GM03348 (cell line): ENCODE measurements at places on chromosomes 16 and 17.

DNA sequence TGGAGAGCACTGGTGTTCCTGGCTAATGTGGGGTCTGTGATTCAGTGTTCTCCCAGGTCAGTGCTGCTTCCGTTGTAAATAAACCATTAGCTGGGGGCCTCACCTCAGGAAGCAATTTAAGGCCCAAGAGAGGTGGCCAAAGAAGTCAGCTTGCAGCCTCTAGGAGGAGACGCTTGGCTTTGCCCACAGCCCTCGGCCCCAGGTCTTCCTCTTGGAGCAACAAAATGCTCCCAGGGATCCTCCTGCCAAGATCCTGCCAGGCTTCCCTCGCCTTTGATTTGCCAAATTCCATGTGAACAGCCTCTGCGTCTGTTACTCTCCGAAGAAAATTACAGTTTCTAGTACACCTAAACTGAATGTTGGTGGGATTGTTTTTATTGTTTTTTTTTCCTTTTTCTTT is 62.4 kb upstream of the TBX2 start:
- DNase-seq: no peak

DNA sequence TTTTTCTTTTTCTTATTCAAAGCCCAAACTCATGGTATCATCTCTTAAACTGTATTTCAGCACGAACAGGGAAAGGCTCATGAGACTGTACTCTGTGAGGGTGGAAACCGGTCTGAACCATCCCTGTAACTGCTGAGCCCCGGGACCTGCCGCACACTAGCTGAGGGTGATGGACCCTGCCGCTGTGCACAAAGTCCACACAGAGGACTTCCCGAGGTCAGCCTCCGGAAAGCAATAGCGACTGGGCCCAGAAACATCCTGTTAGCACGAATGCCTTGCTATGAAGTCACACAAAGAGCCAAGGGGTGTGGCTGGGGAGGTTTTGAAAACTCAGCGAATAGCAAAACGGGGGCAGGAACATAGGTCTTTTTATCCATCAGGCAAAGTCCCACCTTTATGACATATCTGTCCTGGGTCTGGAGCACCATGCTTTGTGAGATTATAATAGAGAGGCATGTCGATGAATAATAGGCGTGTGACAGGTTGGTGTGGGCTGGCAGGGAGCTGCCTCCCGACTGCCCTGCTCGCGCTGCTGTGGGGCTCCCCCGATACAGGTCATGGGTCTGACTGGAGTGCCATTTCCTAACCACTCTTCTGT is 33.4 kb downstream of the CDK5R1 start:
- DNase-seq: peak; percentile 43

- DNase-seq: no peak
These were observed 2.7 kb downstream of the LITAF start for GRCh38 chr16:11583889-11584565.

GRCh38 chr16:77450790-77451487 is 16.1 kb upstream of the ADAMTS18 start:
- DNase-seq: no peak

DNA sequence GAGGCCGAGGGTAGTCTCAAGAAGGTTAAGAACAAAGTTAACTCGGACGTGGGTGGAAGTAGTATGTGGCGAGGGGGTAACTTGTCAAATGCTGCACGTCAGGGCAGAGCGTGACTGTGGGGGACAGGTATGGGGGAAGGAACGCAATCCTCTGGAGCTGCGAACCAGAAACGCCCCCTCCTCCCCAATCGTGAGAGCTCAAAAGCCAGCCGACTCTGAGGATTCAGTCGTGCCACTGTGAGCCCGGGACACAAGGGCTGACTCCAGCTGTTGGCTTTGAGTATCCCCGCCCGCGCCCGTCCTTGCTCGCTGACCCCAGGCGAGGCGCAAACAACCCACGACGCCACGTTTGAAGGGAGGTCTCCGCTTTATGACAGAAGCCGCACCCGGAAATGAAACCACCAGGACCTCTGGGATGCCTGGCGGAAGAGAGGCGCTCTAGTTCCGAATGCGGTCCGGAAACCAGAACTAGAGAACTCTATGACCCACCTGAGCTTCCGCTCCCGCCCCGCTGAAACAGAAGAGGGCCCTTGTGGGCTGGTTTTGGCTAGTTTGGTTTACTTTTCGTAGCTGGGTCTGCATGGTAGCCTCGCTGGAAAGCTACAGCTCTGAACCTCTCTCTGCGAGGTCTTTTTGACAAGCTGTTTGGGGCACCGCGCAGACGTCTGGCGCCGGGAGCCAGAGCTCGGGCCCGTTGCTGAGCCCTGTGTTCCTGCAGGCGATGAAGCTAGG is at the start of gene PEX12:
TSS of gene PEX12 (minus strand) at position 375 of the 732 bp plus-strand sequence. CDS start 550 bp downstream, outside the sequence.
- DNase-seq: peak; percentile 86

- DNase-seq: no peak
These were observed 24.5 kb upstream of the SPPL2C start for GRCh38 chr17:45820052-45820780.

GRCh38 chr17:7367083-7367482 is 12.1 kb downstream of the TMEM95 start:
- DNase-seq: no peak

- DNase-seq: peak; percentile 65
These were observed 106.2 kb downstream of the XYLT1 start for GRCh38 chr16:17364319-17365210.

DNA sequence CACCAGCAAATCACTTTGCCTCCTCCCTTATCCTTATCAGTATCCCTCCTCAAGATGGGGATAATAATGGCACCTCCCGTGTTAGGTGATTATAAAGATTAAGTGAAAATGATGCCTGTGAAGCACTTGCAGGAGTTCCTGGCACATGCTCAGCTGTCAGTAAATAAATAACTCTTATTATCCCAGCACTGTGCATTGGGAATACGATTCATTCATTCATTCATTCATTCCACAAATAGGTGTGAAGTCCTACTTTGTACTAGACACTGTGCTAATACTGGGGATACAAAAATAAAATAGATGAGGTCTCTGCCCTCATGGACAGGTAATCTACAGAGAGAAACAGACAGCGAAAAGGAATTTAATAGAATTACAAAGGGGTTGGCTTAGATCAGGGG is 2.0 kb downstream of the XYLT2 start:
- DNase-seq: no peak

DNA sequence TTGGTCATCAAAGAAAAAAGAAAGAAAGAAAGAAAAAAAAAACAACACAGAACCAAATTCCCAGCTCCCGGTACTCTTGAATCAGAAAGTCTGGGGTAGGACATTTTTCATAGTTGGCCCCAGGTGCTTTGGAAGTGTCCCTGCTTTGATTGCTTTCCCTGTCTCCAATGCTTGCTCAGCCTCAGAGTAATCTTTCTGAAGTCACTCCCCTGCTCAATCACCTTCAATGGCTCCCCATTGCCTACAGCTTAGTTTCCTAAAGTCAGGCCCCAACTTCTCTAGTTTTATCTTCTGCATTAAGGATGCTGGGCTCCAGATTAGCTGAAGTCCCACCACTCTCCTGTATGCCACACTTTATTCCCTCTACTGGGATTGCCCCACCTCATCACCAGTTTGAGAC is 17.1 kb downstream of the CNGB1 start:
- DNase-seq: no peak

DNA sequence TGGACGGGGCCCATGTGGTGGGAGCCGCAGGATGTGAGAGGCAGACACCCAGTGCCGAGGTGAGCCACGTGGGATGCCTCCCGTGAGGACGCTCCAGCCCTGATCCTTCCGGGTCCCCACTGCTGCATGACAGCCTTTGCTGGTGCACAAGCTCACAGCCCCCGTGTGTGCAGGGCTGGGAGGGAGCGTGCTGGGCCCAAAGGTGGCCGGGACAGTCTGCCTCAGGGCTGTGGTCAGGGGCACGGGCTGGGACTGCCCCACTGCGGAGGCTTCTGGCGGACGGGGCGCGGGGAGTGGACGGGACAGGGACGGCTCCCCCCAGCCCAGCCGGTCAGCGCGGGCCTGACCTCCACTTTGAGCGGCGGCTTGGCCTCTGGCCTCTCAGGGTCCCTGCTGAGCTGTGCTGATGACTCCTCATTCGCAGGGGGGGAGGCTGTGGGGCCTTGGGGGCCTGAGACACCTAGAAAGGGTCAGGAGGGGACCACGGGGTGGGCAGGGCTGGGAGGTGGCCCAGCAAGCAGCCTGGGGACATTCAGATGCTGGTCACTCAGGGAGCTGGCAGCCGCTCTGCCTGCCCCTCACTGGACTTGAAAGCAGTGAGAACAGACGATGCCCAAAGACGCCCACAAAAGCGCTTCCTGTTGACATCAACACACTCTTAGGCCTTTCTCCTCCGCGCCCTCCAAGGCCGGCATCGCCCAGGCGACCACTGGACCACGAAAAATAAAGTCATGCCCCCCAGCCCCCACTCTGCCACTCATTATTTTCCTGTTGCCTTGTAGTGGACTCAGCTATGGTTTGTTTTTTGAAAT is 9.3 kb upstream of the METRNL start:
- DNase-seq: no peak

DNA sequence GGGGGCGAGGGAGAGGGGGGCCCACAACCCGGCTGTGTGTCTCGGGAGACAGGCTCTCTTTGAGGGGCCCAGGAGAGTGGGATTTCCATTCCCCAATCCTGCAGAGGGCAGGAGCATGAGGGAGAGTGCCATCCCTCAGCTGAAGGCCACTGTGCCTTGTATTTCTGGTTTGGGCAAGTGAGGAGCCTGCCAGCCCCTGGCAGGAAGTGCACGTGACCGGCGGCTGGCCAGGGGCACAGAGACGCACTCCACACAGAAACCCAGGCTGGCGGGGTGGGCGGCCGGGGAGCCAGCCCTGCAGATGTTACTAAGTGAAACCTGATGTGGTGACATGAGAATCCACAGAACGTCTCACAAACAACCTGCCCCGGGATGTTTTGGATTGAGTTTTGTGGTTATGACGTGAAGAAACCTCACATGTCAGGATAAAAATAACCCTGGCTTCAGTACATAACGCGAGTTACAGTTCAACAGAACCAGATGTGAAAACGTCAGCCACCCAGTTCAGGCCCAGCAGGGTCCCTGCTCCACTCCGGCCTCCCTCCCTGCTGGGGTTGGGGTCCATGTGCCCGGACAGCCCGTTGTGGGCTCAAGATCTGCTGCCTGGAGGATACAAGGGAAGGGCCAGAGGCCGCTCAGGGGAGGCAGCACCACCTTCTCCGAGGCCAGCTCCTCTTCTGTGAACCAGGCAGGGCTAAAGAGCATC is 51.7 kb upstream of the MTSS2 start:
- DNase-seq: peak; percentile 93

GRCh38 chr16:89697616-89698331 is 3.7 kb downstream of the SPATA2L start:
- DNase-seq: no peak

DNA sequence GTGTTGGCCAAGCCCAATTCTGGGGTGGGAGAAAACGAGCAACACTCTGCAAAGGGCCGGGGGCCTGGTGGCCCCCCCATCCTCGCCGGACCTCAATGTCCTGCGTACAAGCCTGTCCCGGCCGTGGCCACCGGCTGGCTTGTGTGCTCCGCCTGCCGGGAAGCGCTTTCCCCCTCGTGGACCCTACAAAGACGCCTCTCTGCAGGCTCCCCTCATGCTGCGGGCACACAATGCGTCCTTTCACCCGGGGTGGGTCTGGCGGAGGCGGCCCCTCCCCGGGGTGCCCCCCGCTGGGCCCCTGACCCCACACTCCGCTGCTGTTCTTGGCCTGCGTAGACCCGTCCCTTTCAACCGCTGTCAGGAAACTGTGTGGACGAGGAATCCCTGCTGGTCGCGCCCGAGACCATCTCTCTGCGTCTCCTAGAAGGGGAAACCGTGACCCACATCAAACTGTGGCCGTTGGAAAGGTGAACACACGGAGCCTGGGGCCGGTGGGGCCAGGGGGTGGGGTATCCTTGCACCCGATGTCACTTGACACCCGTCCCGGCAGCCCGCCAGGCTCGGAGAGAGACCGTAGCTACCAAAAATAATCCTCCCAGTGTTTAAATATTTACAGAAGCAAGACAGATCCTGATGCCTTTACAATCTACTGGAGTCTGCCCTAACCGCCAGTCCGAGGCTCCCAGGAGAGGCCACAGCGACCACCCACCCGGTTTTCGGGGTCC is 43.6 kb downstream of the TBC1D16 start:
- peak; percentile 41 for DNase-seq

DNA sequence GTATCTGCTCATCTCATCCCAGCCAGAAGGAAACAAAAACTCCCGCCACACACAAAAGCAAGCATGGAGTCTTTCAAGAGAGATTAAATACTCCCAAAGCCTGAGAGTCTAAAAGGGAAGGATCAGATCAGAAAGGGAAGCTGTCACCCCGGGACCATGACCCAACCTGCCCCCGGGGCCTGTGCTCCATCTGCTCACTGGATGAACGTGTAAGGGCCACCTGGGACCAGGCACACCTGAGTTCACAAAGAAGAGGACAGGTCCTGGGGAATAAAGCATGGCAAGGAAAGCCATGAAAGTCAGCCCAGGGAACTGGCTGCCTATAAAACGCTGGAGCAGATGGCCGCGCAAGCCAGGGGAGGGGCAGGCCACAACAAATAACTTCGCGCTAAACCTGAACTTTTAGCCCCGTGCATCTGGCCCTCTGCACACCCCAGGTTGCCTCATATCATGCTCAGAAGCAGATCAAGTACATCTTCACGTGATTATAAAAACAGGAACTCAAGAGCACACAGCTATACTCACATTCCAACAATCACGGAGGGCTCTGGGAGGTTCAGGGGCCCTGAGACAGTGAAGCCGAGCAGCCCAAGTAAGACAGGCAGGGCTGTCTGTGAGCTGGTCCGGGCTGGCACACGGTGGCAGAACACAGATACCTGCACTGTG is 3.4 kb downstream of the TMEM11 start:
- DNase-seq: no peak

- DNase-seq: no peak
These were observed 64.9 kb downstream of the ZNF652 start for GRCh38 chr17:49297141-49297540.

DNA sequence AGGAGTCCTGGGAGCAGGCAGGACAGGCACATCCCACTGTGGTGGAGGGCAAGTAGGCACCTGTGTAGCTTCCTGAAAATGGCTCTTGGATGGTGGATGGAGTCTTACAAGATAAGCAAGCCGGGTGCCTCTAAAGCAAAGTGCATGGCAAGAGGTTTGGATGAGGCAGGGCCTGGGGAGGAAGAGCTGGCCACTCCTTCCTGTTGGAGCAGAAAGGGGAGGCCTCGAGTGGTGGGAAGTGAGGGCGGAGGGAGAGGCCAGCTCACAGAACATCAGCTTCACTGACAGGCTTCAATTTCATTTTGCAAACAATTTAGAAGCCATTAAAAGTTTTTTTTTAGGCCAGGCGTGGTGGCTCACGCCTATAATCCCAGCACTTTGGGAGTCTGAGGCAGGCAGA is 31.0 kb downstream of the CD300A start:
- DNase-seq: peak; percentile 0
